ENCODE measurements at places on chromosomes 12 and 14.
A peak's percentile ranks its signal among the peaks of the same experiment; 100 is the strongest.

DNA sequence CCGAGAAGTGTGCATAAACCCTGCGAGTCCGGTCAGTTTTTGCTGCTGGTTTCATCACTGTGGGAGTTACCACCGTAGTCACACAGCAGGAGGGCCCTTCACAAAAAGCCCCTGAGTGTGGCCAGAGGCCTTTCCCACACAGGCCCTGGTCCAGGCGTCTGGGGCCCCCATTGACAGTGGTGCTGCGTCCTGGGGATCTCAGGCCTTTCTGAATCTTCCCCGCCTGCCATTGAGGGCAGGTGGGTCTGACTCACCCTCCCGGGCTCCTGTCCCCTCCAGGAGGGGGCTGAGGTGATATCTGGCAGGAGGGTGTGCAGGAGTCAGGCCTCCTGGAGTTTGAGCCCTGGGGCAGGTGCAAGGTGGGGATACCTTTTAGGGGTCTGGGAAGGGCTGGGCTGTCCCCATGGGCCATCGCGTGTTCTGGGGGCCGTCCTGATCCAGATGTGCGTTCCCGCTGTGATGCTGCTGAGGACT is 358.5 kb downstream of the TMEM121 start:
- no peak overlapping the region for H3K27ac ChIP-seq
- H3K4me1 ChIP-seq: no peaks in the 10 kb centered on the region
- DNase-seq: no peak

GRCh38 chr12:67042697-67043131 is 226.4 kb upstream of the CAND1 start:
- no peak for DNase-seq
- H3K4me1 ChIP-seq: no peaks in the 10 kb centered on the region
- H3K27ac ChIP-seq: no peak overlapping the region
- H3K4me3 ChIP-seq: no peak overlapping the region
- no peaks in the 10 kb centered on the region for H3K36me3 ChIP-seq

DNA sequence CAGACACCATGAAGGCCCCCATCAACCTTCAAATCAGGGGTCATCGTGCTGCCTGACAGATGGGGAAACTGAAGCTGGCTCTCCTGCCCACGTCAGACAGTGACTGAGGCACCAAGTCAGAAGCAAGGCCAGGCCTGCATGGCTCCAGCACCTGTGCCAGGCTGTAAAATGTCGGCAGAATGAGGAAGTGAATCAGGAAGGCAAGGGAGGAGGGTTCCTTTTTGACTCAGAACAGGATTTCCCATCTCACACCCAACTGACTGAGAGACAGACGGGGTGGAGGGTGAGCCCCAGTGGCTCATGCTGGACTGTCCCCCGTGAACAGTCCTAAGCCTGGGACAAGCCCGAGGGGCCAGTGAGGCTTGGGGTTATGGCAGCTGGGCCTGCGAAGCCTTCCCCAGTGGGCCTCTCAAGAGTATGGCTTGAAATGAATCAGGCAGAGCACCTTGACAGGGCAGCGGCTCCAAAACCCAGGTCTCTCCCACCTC is 20.9 kb downstream of the SYNE3 start:
- no peak overlapping the region for H3K4me3 ChIP-seq
- peaks cover 16% of the 10 kb centered on the region for H3K4me1 ChIP-seq
- DNase-seq: no peak
- peak overlapping the region; percentile 67 for H3K27ac ChIP-seq
- H3K27me3 ChIP-seq: no peaks in the 10 kb centered on the region
- H3K36me3 ChIP-seq: no peaks in the 10 kb centered on the region

DNA sequence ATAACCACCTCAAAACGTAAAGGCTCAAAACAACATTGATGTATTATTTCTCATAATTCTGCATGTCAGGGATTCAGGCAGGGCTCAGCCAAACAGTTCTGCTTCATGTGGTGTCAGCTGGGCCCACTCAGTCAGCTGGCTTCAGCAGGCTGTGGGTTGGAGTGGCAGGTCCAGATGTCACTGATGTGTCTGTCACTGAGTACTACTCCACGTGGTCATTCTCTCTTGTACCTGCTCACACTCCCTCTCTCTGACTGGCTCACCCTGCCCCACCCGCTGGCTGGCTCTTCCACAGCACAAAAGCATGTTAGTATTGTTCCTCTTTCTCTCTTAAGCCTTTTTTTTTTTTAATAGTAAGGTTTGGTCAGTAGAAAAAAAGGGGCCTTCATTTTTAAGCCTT is 182.4 kb downstream of the DICER1 start:
- no peaks in the 10 kb centered on the region for H3K36me3 ChIP-seq
- no peaks in the 10 kb centered on the region for H3K4me1 ChIP-seq
- H3K27ac ChIP-seq: no peak overlapping the region
- H3K27me3 ChIP-seq: no peaks in the 10 kb centered on the region
- no peak overlapping the region for H3K4me3 ChIP-seq

GRCh38 chr14:40985584-40985983 is 621.1 kb upstream of the LRFN5 start:
- no peak for DNase-seq
- no peak overlapping the region for H3K4me3 ChIP-seq
- no peak overlapping the region for H3K27ac ChIP-seq
- no peaks in the 10 kb centered on the region for H3K36me3 ChIP-seq
- H3K27me3 ChIP-seq: no peaks in the 10 kb centered on the region
